ENCODE measurements at places on chromosomes 6 and 20.

DNA sequence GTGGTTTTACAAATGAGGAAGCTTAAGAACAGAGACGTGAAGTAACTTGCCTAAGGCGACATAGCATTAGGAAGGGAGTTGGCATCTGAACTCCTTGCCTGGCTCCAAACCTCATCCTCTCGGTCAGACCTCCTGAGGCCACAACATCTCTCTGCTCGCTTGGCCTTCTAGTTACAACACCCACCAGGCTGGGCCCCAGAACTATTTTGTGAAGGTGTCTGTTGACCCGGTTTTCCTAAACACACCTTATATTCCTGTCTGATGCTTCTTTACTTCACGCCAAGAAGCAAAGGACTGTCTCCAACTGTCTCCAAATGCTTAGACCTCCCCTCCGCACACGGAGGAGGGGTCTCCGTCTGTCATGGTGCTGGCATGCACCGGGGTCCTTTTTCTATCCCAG lies 326.6 kb downstream of the THBS2 start:
- no peak for DNase-seq

DNA sequence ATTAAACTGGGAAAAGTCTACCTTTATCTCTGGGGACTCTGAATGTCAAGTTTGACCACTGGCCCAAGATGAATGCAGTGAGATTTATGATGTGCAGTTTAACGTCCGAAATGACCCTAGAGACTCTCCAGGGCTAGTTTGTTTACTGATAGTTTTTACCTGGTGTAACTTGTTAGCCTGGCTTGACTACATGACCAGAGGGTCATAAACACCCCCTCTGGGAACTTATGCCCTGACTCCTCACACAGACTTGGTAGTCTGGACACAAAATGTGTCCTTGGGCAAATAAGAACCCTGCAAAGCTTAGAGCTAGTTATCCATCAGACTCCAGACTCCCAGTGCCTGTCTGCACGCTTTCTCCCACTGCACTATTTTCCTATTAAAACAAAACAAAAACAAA lies 606.5 kb downstream of the HACE1 start:
- DNase-seq = no peak

DNA sequence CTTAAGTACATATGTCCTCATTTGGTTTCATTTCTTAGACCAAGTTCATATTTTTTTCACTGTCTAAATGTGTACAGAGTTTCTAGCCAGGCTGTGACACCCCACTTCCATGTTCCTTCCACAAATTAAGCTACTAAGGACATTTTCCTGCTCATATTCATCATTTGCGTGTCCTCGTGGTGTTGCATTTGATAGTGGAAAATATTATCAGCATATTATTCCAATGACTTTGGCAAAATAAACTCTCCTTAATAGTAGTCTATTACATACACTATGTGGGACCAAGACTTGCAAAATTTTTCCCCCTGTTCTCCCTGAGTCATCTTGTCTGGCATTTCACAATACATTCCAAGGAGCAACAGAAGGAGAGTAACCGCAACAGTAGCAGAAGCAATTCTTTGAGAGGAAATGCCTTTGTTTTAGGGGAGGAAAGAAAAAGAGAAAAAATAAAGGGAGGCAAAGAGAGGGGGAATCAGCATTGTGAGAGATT lies 599.2 kb downstream of the COL12A1 start:
- peak; percentile 37 for DNase-seq

DNA sequence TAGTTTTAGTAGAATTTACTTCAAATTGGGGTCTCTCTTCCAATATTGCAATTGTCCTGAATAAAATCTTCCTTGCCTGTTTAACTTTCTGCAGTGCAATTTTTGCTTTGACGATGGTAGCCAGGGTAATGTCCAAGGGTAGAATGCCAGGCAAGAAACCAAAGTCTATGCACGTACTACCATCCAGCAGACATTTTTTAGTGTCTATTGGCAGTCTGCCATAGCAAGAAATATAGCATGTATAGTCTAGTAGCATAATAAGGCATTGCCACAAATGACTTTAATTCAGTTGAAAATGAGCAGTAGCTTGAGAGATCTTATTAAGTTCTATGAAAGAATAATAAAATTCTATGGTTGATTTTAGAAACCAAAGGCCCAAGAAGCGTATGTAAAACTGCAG lies 62.3 kb upstream of the KCNQ5 start:
- DNase-seq = peak; percentile 12

DNA sequence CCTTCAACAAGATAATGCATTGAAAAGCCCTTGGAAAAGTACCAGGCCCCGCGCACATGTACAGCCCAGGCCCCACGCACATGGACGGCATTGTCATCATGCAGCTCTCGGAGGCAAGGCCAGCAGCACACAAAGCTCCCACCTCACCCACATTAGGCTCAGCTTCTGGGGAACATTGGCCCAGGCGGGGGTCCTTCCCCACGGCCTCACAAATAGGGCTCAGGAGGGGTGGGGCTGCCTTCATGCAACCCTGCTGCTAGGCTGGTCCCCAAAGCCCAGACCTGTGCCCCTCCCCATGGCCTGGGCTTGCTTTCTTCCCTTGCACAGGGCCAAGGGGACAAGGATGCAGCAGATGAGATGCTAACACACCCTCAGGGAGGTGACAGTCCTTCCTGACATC lies 26.7 kb downstream of the NPEPL1 start:
- DNase-seq = no peak

DNA sequence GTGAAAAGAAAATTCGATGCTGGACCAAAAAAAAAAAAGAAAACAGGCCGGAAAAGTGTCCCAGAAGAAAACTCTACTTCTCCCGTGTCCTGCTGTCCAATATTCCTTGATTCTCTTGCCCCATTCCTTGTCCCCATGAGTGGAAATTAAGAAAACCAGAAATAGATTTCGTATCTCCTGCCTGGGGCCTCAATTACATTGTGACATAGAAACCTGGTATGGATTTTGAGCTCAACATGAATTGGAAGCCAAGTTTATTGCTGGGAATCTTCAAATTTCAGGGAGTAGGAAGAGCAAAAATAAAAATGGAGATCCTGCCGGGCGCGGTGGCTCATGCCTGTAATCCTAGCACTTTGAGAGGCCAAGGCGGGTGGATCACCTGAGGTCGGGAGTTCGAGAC lies 11.9 kb downstream of the ISM1 start:
- DNase-seq = no peak

GRCh38 chr6:53311586-53311935 lies 37.2 kb downstream of the ELOVL5 start:
- DNase-seq = no peak

DNA sequence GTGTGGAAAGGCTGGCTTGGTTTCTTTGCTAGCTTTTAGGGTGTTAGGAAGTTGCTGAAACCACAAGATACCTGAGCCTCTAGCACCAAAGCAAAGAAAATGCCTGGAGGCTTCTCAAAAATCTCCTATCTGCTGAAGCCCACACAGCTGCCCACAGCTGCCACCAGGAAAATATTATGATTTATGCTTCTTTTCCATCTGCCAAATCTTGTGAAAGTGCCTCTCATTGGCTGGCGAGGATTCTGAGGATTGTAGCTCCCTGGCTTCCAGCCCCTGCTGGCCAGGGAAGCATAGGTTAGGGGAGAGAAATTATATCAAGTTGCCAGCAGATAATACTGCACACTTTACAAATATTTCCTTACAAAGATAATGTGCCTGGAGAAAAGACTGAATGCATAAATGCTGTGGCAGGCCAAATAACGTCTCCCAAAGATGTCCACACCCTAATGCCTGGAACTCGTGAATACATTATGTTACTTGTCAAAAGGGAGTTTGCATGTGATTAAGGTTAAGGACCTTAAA lies 98.4 kb downstream of the MRPL14 start:
- DNase-seq = peak; percentile 76

DNA sequence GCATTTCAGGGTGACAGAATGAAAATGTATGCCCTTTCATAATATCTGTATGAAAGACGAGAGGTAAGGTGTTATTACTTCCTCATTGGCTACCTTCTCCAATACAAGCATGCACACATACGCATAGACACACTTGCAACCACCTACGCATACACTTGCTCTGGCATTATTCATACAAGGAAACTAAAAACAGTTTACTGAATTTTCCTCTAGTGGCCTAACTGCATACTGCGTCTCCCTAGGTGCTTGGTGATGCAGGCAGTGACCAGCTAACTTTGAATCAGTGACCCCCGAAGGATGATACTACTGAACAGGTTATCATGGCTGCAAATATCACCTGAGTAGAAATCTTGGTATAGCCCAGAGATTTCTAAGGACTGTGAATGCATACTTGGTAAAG lies 593.1 kb downstream of the PKHD1 start:
- DNase-seq = no peak

DNA sequence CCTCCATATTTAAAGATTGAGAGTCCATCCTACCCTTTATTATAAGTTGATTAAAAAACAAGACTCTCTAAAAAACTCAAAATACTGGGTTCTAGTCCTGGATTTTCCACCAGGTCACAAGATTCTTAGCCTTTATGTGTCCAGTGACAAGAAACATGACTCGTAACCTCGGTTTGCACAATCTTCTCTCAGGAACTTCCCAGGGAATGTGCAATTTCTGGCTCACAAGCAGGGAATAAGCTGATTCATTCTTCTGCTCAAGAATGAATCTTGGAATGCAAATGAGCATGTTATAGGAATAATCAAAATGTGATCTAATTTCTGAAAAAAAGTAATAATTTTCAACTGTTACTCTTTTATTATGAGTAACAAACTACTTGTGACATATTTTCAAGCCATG lies 45.1 kb downstream of the OGFRL1 start:
- DNase-seq = peak; percentile 49

DNA sequence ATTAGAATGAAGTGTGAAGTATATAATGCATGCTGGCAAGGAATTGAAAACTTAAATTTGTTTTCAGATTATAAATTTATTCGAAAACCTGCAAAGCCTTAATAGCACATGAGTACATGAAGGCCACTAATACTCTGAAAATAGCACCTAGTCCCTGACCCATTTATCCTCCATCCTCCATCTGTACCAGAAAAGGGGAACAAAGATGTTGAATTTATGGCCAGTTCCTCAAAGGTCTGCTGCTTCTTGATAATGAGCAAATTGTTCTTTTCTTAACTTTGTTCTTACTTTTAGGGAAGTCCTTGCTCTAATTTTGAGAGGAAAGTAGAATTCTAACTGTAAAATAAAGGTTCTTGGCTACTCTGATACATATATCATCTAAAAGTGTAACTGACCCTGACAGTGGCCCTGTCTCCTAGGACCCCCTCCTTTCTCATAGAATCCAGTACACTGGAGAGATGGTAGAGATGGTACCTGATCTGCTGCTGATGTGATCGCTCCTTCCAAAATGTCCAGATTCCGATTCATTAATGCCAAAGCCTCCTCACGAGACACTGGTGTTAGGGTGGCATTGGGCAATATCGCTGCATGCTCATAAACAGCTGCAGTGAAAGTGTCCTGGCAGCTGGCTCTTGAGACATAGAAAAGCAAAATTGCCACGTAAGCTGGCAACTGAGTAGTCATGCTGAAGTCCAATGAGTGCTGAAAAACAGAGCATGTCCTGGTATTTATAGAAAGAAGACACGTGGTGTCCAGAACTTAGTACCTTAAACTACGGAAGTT lies at the start of gene VNN1:
TSS of gene VNN1 (minus strand) at position 704 of the 783 bp plus-strand sequence. CDS start at position 684, 20 bp downstream.
- peak; percentile 22 for DNase-seq

DNA sequence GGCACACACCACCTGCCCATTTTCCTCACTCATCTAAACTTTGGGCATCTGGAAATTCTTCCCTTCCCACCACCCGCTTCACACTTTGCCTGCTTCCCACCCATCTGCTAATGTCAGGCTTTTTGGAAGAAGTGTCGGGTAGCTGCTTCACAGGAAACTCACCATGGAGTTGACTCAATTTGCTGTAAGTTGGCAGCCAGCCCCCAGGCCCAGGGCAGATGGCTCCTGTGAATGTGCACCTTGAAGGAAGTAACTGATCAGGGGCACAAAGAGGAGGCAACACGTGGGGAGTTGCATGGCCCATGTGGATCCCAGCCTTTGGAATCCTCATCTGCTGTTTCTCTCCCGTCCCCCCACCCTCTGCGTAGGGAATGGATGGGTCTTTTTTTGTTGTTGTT lies 87.3 kb downstream of the PPP1R14C start:
- no peak for DNase-seq

- DNase-seq = peak; percentile 90
These were observed 9.0 kb downstream of the ATF6B start for GRCh38 chr6:32118782-32119628.

GRCh38 chr6:91487696-91488392 lies 901.0 kb upstream of the MAP3K7 start:
- no peak for DNase-seq

DNA sequence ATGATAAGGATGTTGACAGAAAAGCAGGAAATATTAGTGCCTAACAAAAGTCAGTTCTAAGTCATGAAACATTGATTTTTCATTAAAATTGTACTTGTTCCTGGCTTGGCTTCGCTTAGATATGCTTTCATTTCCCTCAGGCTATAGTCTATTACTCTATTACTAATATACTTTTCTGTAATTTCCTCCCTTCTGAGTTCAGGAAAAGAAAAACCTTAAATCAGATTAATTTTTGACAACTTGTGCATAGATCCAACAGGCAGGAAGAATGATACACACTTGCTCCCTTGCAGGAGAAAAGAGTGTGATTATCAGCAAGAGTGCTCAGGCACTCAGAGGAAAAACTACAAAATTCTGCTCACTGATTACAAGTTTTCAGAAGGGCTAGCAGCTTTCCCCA lies 145.2 kb upstream of the THEMIS start:
- DNase-seq = no peak

GRCh38 chr6:149284904-149285303 lies 32.6 kb upstream of the TAB2 start:
- DNase-seq = peak; percentile 27

All from umbilical cord (tissue), 2 donors.